ENCODE measurements at places on chromosomes 7 and 10.

GRCh38 chr7:75842836-75843446 lies 29.3 kb upstream of the CCL24 start:
- no peak for DNase-seq

GRCh38 chr7:18241543-18242231 lies 214.0 kb upstream of the PRPS1L1 start:
- DNase-seq: no peak

GRCh38 chr7:37032258-37032601 lies 307.9 kb upstream of the AOAH start:
- no peak for DNase-seq

GRCh38 chr10:125992254-125992653 lies 95.9 kb downstream of the FANK1 start:
- no peak for DNase-seq

GRCh38 chr7:116101704-116102103 lies 71.1 kb upstream of the TFEC start:
- DNase-seq: no peak

- no peak for DNase-seq
Observed at GRCh38 chr7:72753781-72754180, 74.2 kb downstream of the TYW1B start.

- no peak for DNase-seq
Observed at GRCh38 chr7:30327813-30328212, 43.4 kb downstream of the ZNRF2 start.

GRCh38 chr7:104552102-104552501 lies 223.7 kb downstream of the LHFPL3 start:
- DNase-seq: peak; percentile 28

DNA sequence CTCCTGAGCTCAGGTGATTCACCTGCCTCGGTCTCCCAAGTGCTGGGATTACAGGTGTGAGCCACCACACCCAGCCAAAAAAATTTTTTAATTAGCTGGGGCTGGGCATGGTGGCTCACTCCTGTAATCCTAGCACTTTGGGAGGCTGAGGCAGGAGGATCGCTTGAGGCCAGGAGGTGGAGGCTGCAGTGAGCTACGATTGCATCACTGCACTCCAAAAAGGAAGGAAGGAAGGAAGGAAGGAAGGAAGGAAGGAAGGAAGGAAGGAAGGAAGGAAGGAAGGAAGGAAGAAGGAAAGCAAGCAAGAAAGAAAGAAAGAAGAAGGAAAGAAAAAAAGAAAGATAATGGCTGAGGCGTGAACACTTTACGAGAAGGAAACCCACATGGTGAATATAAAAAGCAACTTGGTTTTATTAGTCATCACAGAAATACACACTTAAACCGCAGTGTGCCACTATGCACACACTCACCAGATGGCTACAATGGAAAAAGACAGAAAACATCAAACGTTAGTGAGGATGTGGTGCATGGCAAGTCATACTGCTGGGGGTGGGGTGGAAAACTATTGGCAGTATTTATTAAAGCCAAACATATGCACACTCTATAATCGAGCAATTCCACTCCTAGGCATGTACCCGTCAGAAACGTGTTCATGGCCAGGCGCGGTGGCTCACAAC lies 4.4 kb upstream of the CCL26 start:
- no peak for DNase-seq

- DNase-seq: no peak
Observed at GRCh38 chr7:127290801-127291361, 38.1 kb upstream of the GRM8 start.

DNA sequence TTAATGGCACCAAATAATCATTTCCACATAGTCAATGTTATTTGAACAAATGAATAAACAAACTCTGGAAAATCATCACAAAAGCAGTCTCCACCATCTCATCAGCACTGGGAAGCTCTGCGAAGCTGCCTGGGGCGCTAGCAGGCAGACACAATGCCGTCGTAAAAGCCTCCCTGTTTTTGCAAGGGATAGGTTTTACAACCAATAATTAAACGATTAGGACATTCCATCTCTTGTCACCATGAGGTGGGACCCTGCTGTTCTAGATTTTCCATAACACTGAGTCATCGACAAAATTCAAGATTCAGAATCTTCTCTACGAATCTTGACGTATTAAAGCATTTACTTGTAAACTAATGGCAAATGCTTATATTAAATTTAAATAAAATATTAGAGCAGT lies 172.8 kb upstream of the AKR1E2 start:
- peak; percentile 61 for DNase-seq

DNA sequence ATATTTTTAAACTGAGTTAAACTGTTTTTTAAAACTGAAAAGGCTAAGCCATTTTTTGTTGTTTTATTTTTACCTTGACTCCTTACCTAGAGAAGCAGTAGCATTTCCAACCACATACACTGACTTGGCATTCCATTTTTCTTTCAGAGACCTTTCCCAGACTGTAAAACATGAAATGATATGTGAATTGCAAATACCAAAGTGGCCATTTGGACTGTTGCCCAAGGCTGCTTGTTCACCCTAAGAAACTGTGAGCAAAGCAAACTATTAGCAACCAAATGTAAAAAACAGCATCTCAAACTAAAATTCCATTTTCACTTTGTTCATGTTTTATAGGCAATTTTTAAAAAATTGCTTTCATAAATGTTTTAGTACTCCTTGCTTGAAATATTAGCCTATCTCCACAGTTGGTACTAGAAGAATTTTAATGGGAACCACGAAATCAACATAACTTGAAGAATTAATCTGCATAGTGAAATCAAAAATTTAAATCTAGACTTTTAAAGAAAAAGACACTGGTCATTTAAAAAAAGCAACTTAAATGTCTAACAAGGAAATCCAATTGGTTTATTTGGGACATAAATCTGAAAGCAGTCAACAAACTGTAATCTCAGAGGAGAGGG lies 10.8 kb downstream of the UROS start:
- no peak for DNase-seq

GRCh38 chr10:30448092-30448491 lies 14.1 kb downstream of the MAP3K8 start:
- DNase-seq: no peak

DNA sequence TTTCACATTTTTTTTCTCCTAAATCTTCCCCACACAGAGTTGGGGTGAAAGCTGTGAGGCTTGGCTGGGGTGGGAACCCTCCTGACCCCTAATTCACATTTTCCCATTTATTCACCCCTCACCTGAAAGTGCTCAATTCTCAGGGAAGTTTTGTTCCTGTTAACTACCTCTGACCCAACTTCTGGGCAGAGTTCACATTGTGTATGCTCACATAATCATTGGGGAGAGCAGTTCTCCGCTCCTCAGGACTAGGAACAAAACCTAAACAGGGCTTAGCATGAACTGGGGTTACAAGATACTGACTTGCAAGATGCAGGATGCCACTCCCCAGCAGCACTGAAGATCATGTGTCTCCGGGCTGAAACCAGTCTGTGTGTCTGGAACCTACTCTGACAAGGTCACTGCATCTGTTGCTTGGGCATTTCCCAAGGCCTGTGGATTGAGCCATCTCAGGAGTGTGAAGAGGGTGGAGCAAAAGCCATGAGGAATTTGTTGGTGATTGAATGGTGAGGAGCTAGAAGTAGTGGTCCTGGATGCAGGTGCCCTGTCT lies 258.1 kb upstream of the IGFBP3 start:
- DNase-seq: no peak

DNA sequence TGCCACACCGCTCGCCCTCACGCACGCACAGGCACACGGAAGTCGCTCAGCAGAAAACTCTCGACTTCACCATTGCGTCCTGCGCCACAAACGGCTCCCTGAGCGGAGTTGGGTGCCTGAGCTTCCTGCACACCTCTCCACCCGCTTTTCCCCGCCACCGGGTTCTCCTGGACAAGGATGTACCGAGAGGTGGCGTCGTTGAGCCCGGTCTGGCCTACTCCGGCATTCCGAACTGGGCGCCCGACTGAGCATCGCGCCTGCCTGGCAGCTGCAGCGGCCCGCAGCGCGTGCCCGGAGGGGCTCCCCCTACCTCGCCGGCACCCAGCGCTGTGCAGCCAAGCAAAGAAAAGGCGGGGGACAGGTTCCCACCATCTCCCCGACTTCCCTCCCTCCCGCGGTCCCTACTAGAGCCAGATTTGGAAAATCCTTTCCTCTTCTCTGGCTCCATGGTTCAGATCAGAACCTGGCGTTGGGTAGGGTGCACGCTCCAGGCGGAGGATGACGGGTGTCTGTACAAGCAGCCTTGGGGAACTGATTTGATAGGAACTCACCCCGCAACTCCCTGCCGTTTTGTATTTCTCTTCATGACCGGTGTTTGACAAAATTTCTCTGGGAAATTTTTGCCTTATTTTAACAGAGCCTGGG lies 1.7 kb downstream of the SORCS3 start:
- peak; percentile 63 for DNase-seq

- no peak for DNase-seq
Observed at GRCh38 chr10:130232166-130233034, 96.2 kb downstream of the GLRX3 start.

- DNase-seq: no peak
Observed at GRCh38 chr10:1968257-1969033, 231.1 kb upstream of the ADARB2 start.

DNA sequence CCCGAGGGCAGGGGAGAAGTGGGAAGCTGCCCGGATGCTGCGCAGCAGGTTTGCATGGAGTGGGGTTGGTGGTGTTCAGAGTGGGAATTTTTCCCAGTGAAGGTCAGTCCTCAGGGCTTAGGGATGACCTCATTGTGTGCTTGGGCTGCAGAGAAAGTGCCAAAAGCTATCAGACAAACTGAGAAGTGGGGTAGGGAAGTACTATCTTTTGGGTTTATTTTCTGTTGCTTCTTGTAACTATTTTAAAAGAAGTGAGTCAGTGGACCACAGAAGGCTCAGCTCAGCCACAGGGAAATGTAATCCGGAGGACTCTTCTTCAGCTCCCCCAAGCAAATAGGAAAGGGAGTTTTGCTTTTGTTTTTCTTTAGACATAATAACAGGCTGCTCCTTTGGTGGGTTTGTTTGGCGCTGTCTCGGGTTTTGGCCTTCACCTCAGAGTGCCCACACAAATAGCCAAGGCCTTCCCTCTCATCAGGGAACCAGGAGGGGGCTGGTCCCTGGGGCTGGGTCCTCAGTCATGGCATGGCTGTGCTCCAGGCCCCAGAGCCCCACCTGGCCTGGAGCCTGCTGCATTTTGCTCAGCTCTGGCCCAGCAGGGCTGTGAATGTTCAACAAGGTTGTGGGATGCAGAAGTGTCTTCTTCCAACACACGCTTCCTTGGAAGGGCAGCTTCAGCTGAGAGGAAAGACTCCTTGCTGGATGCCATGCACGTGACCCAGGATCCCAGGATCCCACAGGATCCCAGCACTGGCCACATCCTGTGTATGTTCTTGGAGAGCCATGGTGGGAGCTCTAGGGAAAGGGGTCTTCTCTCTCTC lies 5.4 kb upstream of the FAM170B start:
- DNase-seq: no peak

GRCh38 chr10:28555358-28555757 lies 22.4 kb downstream of the WAC start:
- no peak for DNase-seq

DNA sequence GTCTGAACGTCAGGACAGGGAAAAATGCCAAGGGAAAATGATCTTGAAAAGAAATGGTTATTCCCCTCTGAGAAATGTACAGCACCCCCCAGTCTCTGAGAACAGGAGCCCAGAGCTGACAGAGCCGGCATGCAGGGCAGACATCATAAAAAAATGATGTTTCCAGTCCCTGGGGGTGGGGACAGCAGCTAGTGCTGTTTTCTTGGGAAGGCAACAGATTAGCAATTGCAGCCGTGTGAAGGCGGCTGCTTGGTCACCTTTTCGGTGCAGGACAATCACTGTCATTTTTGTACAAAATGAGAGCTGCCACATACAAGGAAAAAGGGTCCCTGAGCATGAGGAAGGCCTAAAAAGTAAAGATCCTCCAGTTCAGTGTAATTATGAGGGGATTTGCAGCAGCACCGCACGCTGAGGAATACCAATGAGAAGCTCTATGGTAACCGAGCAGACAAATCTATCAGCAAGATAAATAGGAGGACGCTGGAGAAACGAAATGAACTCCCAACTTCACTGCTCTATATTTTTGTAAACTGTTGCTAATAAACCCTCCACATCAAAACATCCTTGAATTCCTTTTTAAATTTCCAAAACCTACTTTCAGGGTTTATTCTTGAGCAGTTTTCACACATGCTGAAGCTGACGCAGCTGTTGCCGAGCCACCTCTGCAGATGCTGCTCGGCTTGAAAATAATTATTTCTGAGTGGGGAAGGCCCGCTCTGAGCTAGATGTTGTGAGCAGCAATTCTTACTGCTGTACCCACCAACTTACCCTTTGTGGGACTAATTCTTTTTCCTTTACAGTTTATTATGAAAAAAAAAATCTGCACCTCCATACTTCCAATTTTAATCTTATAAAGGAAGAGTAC lies 98.2 kb upstream of the NEBL start:
- peak; percentile 15 for DNase-seq

- DNase-seq: no peak
Observed at GRCh38 chr7:108200326-108200725, 70.2 kb upstream of the LAMB4 start.

DNA sequence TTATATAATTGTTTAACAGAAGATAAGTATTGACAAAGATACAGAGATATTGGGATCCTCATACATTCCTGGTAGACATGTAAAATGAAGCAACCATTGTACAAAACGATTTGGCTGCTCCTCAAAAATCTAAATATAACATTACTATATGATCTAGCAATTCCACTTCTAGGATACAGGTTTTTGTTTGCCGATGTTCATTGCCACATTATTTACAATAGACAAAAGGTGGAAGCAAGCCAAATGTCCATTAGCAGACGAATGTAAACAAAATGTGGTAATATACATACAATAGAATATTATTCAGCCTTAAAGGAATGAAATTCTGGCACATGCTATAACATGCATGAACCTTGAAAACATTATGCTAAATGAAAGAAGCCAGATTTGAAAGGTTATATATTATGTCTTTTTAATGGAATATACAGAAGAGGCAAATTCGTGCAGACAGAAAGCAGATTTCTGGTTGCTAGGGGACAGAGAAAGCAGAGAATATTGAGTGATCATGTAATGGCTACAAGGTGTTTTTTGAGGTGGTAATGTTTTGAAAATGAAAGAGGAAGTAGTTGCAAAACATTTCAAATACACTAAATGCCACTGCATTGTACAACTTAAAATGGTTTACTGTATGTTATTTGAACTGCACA lies 44.9 kb downstream of the POLR1F start:
- DNase-seq: no peak

- no peak for DNase-seq
Observed at GRCh38 chr10:69614130-69614529, 15.9 kb upstream of the FAM241B start.

- no peak for DNase-seq
Observed at GRCh38 chr7:133863362-133864061, 263.6 kb upstream of the LRGUK start.

GRCh38 chr7:111866787-111867186 lies 304.5 kb upstream of the IMMP2L start:
- DNase-seq: no peak

Data from HEK293T (cell line).